Non-pigmented ciliary epithelial cell (primary cell): ENCODE measurements at places on chromosomes 6 and 20.
A peak's percentile ranks its signal among the peaks of the same experiment; 100 is the strongest.

- no peak for DNase-seq
These were observed 49.1 kb downstream of the PLAGL1 start for GRCh38 chr6:143958839-143959399.

DNA sequence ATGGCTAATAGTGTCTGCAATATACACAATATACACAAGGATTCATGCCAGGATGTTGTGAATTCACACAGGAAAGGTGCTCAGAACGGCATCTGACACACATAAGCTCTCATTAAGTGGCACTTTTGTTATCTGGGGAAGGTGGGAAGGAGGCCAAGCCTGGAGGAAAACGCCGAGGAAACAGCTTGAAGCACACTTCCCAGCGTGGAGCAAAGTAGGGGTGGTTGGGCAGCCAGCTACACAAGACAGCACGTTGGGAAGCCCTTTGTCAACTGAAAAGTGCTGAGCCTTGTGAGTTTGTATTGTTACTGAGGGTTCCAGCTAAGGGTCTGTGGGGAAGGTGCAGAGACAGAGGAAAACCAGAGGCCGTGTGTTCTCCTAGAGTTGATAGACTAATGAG lies 181.0 kb downstream of the ZMYND8 start:
- DNase-seq, result no peak

DNA sequence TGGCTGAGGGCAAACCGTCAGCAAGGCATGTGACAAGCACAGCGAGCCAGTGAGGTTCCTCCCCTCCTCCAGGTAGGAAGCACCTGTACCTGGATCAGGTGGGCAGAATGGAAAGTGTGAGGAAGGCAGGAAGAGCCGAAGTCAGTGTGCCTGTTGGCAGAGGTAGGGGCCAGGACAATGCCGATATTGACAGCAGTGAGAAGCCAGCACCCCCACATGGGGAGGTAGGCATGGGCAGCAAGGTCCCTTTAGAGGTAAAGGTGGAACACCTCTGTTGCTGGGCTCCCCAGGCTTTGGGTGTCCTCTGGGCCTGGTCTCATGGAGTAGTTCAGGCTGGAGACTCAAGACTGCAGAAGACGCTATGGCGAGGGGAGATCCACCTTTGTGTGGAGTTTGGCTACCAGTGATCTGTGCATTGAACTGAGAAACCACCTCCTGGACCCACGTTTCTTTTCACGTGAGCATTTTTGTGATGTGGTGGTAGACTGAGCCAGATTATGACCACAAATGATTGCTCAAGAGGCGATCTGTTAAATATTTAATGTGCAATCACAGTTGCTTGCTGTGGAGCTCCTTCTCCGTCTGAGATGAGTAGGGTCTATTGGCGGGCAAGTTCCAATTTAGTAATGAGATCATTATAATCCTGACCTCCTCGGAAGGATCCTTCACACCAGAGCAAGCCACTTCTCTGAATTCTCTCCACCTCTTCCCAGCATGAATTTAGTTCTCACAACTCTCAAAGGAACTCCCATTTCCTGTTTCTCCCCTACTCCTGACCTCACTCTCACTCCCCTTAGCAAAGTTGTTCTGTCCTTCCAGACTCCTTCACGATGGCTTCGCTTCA lies 174.8 kb downstream of the CDH26 start:
- DNase-seq, result no peak

DNA sequence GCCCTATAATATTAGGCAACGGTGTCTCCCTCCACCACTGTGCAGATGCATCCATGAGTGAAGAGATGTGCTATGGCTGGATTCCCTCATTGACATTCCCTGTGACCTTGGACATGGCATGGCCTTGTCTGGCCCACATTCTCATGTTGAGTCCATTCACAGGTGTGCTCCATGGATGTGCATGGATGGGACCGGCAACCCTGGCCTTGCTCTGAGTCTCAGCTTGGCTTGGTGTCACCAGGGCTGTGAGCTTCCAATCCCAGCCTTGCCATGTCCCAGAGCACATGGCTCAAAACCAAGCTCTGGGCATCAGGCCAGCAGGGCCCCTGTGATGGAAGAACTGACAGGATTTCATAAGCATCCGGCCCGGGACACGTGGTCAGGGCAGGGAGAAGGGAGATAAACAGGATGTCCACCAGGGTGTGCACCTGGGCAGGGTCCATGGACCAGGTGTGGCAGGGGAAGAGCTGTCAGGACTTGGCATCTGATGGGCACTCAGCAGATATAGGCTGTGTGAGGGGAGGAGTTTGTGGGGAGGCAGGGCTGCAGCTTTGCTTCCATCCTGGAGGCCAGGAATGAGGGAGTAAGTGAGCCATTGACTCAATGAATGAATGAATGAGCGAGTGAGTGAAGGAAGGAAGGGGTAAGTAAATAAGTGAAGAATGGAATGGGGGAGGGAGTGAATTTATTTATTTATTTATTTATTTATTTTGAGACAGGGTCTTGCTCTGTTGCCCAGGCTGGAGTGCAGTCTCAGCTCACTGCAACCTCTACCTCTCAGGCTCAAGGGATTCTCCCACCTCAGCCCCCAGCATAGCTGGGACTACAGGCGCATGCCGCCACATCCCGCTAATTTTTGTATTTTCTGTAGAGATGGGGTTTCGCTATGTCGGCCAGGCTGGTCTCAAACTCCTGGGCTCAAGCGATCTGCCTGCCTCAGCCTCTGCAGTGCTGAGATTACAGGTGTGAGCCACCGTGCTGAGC lies 15.7 kb downstream of the NRSN2 start:
- no peak for DNase-seq

DNA sequence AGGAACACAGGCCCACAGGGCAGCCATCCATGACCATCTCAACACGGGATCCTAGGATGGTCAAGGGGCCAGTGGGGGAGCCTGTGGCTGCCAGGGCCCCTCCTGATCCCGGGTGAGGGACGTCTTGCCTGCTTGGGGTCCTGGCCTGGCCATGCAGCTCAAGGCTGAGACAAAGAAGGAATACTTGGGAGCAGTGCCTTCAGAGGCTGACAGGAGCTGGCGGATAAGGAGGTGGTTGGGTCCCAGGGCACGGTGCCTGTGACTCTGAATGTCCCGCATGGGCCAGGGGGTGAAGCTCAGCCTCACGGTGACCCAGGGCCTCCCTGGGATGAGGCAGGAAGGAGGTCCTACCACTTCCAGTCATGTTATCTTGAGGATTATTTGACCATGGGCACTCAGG lies 95.2 kb downstream of the SMOC2 start:
- no peak for DNase-seq

- no peak for DNase-seq
These were observed at the start of gene NFATC2 for GRCh38 chr20:51542571-51543421. Gene NFATC2 (minus strand): TSS chr20:51542719. CDS start chr20:51542499, 220 bp downstream.

- DNase-seq, result no peak
These were observed at the start of gene POM121L2 for GRCh38 chr6:27312146-27312949. Gene POM121L2 (minus strand): TSS chr6:27312273. CDS start chr6:27312170, 103 bp downstream.

- peak; percentile 96 for DNase-seq
These were observed 120.4 kb downstream of the MYLK4 start for GRCh38 chr6:2630359-2630758.

GRCh38 chr20:41331731-41332130 lies 8.9 kb upstream of the LPIN3 start:
- no peak for DNase-seq

- no peak for DNase-seq
These were observed 162.5 kb downstream of the WDR27 start for GRCh38 chr6:169539176-169539897.

- no peak for DNase-seq
These were observed 38.2 kb downstream of the MBOAT1 start for GRCh38 chr6:20173833-20174792.

GRCh38 chr6:66970373-66970772 lies 1263.3 kb upstream of the EYS start:
- DNase-seq, result no peak

GRCh38 chr6:43784049-43784855 lies 14.2 kb downstream of the VEGFA start:
- no peak for DNase-seq

- no peak for DNase-seq
These were observed at the start of gene HCRTR2 for GRCh38 chr6:55174211-55175026. Gene HCRTR2 (plus strand): TSS chr6:55174515. CDS start chr6:55174588, 73 bp downstream.

- DNase-seq, result no peak
These were observed 23.7 kb upstream of the PDE10A start for GRCh38 chr6:165686596-165687365.

DNA sequence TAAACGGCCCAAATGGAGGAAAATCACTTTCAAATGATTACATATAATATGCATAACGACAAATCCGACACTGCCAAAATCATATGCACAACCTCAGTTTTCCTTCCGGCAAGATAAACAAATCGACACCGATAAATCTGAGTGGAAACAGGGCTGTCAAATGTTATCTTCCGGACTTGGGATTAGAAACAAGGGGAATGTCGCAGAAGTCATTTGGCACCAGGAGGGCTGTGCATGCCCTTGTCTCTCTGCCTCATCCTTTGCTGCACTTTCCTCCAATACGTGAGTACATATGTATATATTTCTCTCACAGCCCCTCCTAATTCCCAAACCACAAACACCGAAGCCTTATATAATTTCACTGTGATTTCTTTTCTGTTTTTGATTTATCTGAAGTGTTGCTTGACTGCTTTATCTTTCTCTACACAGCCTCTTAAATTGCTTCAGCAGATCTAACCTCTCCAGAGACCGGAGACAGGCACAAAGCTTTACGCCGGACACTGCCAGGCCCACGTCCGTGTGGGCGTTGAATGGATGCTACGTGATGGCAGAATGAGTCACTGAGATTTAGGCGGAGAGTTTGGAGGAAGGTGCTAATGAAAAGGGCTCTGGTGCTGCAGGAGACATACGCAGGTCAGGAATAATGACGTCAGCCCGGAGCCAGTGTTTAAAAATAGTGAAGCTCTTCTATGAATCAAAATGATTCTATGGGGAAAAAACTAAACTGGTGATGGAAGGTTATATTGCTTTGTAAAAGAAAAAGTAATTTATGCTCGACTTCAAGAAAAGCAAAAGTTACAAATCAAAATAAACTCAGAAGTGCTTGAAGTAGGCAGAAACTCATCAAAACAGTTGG lies 21.0 kb upstream of the PRELID3B start:
- no peak for DNase-seq

DNA sequence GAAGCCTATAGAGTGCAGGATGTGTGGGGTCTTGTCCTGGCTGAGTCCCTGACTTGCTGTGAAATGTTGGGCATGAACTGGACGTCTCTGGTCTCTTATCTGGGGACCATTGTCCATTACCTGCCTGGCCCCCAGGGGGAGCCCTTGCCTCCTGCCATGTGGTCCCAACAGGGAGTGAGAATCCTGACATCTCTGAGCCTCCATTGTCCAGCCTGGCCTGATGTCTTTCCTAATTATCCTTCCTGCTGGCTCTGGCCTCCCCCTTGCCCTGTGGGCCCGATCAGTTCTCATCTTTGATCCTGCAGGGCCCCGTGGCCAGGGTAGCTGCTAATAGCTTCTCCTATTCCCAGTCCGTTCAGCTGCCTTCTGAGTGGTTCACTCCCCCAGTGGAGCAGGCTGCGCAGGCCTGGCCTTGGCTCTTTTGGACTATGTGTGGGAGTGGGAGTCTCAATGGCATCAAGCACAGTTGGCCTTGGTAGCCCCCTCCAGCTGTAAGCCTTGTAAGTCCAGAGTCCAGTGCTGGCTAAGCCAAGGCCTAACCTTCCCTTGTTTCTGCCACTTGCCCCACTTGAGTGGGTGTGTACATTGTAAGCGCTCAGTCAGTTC lies 77.9 kb upstream of the RALY start:
- DNase-seq, result no peak

GRCh38 chr6:117818449-117818848 lies 88.6 kb upstream of the SLC35F1 start:
- no peak for DNase-seq

DNA sequence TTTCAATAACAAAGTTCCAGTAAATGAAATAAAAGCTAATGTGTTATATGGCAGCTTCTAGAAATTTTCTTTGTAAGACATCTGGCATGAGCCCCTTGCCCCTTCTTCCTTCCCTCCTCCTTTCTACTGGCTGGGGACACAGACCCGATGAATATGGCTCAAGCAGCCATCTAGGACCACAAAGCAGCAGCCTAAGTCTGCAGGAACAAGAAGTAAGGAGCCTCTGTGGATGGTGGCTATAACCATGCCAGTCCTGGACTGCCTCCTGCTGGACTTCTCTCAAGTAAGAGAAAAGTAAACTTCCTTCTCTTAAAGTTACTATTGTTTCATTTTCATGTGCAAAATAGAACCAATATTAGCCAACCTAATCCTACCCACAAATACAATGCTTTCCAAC lies 114.9 kb upstream of the DST start:
- DNase-seq, result no peak

GRCh38 chr20:39242614-39243013 lies 280.5 kb downstream of the DHX35 start:
- DNase-seq, result no peak

GRCh38 chr6:37654727-37655500 lies 42.8 kb downstream of the MDGA1 start:
- DNase-seq, result no peak

- no peak for DNase-seq
These were observed 25.1 kb downstream of the ADRM1 start for GRCh38 chr20:62327726-62328495.

DNA sequence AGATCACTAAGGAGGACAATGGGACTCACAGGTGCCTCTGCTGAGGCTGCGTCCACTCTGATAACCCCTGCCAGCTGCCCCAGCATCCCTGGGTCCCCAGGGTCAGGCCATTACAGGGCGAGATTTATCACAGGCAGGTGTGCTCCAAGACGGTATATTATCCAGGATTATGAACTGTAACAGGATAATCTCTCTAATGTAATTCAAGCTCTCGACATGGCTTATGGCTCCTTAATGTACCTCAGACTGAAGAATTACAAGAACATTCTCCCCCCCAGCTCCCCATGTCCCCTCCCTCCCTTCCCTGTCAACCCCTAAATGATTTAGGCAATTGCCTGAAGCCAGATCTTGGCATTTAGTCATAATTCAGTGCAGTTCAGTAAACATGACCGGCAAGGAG lies 86.8 kb downstream of the NCR2 start:
- no peak for DNase-seq

DNA sequence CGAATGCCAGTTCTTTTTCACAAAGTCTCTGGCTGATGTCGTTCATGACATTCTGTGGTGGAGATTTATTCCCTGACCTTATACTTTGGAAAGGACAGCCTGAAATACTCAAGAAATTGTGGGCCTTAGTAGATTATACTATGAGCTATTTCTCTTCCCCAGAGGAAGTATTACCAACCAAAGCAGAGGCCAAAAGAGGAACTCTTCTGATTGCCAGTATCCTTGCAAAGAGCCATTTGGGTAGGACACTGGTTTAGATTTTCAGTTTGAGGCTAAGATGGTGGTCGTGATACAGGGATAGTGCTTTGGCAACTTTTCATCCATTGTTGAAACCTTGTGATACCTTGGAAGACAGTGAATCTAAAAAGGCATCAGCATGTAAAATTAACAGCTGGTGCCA lies 327.3 kb downstream of the HACE1 start:
- no peak for DNase-seq

- no peak for DNase-seq
These were observed 115.7 kb upstream of the CLDN20 start for GRCh38 chr6:155147958-155148663.
